ENCODE measurements at places on chromosomes 7 and 10.

DNA sequence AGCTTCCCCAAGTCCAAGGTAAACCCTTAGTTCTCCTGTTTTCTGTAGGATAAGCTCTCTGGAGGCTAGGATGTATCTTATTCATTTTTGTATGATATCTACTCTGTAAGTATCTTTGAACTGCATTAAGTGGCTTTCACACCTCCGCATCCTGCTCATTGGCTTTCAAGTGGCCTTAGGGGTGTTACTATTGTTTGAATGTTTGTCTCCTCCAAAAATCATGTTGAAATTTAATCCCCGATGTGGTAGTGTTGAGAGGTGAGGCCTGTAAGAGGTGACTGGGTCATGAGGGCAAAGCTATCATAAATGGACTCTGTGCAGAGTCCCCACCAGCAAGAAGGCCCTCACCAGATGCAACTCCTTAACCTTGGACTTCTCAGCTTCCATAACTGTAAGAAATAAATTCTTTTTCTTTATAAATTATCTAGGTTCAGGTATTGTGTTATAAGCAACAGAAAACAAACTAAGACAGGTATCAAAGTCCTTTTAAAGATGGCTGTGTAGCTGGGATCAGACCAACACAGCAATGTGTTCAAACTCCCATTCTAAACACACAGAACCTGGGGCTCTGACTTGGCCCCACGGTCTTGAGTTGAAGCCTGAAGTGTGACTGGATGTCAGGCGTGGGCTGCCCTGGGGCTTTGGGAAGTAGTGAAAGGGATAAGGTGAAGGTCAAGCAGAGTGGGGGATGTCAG is 25.9 kb downstream of the TBXAS1 start:
- no peak for DNase-seq

DNA sequence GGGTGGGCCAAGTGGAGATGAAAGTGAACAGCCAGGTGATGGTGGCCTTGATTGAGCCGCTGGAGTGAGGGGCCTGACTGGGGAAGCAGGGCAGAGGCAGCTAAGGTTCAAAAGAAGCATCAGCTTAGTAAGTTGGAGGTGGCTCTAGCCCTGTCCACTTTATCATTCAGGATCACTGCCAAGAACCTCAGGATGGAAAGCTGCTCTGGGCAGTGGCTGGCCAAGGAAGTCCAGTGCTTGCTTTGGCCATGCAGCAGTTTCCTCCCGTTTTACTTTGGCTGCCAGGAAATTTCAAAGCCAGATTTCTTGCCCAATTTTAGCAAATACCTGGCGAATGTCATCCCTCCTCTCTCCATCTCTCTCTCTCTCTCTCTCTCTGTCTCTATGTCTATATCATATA is 384.9 kb downstream of the PLXNA4 start:
- no peak for DNase-seq

GRCh38 chr7:138649506-138649905 is 51.7 kb downstream of the SVOPL start:
- DNase-seq = no peak

- DNase-seq = no peak
Observed at GRCh38 chr7:51080622-51081269, 235.9 kb downstream of the COBL start.

- DNase-seq = no peak
Observed at GRCh38 chr7:128302139-128302538, 41.6 kb downstream of the RBM28 start.

DNA sequence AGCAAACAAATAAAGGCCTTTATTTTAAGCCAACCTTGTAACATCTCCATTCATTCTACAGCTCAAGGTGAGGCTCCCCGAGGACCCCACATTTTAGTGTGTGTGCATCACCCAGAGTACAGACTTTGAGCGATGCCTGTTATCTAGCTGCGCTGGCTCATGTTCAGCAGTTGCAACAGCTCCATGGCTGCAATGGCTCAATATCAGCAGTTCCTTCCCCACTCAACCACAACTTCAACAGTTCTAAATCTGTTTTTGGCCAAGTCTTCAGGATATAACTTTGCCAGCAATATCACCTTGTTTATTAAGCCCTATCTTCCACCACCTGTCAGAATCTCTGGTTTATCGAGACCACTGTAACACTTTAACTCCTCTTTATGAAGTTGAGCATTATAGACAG is 95.8 kb downstream of the WNT2 start:
- DNase-seq = no peak

GRCh38 chr7:16660702-16661464 is 14.9 kb downstream of the BZW2 start:
- no peak for DNase-seq

DNA sequence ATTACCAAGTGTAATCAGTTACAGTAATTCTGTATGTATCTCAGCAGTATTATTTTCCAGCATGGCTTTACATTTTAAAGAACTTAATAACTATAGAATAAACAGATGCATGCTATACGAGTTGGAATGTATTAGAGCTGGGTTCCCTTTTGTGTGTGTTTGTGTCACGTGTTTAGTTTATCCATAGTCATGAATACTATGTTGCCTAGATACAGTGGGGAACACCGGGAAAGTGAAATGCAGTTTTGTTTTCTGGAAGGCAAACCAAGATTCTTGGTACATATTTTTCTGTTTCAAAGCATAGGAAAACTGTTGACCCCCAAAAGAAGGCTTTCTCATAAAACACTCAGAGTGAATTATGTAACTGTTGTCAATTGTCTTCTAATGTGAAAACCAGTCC is 119.0 kb downstream of the FANK1 start:
- DNase-seq = no peak

- no peak for DNase-seq
Observed at GRCh38 chr10:124184208-124184830, 90.9 kb upstream of the CHST15 start.

DNA sequence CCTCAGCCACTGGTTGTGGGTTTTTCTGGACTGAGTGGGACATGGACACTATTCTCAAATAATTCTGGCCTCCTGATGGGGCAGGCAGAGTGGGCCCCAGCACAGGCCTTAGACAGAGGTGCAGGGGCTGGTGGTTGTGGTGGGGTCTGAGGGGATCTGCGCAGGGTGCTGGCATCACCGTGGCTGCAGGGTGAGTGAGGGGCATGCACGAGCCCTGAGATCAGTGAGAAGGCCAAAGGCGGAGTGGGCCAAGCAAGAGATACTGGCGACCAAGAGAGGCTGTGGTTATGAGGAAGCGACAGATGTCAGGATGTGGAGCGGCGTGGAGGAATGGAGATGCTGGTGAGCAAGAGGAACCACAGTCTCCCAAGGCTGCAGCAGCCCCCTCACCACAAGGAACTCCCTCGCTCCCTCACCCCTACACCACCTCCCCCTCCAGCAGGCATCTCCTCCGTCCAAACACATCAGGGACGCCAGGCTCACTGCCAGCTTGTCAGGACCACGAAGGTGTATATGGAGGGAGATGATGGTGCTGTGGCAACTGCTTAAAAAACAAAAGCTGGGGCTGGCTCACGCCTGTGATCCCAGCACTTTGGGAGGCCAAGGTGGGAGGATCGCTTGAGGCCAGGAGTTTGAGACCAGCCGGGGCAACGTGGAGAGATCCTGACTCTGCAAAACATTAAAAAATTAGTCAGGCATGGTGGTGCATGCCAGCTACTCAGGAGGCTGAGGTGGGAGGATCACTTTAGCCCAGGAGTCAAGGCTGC is 9.6 kb downstream of the PRF1 start:
- DNase-seq = no peak
